CD4-positive, alpha-beta T cell treated with Interleukin-6 for 4 hours (primary cell): ENCODE measurements at places on chromosomes 7 and 10.
A peak's percentile ranks its signal among the peaks of the same experiment; 100 is the strongest.

- DNase-seq: no peak
These were observed 97.6 kb downstream of the AASS start for GRCh38 chr7:122046402-122046801.

DNA sequence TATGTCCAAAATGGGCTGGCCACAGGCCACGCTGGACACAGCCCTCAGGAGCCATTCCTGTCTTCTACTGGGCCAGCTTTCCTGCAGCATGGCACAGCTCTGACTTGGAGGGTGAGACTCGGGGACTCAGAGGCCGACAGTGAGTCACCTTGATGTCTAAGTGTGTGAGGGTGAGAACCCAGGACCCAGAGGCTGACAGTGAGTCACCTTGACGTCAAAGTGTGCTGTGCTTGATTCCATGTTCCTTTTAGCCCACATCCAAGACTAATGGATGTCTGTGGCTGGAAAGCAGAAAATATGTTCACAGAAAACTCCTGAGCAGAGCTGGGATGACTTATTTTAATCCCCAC, 6.0 kb upstream of the FAM170B start:
- DNase-seq: no peak

- DNase-seq: no peak
These were observed 4.7 kb upstream of the HIP1 start for GRCh38 chr7:75743455-75743859.

GRCh38 chr10:74738985-74739567, 87.3 kb upstream of the KAT6B start:
- DNase-seq: peak; percentile 13

DNA sequence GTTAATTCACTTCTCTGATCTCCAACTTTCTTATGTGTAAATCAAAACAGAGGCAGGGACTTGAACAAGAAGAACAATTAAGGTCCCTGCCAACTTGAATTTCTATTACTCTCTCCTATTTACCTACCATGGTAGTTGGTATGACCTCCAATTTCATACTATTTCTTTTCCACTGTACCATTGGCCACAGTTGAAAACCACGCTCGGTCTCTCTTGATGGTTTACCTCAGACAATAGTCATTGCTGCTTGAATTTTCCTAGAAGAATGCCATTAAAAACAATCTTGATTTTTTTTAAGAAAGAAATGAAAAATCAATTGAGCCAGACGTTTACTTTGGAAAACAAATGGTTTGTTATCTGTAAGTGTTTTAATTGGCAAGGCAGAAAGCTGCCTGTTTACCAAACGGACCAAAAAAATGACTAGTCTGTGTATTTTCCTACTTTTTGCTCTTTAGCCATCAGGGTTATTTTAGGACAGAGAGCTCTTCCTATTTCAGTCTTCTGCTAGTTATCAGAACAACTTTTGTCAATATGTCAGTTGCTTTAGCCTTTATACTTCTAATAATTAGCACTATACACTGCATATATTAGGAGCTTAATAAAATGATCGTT, 157.5 kb upstream of the PLXDC2 start:
- no peak for DNase-seq

DNA sequence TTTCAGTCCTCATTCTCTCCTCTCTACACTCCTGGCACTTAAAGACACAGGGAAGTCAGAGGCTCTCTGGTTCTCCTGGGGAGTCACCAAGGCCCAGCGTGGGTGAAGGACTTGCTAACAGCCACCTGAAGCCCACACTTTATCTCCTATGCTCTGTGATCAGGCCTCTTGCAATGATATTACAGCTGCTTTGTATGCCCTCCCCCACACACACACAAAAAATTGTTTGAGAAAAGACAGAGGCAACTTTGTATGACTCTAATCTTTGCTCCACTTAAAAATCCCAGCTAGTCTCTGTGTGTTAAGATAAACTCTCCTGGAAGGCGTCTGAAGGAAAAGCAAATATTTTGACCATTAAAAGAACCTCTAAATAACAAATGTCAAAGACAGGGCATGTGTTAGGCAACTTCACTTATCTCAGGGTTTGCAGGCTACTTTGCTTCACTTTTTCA, 507.2 kb downstream of the TNS3 start:
- no peak for DNase-seq

DNA sequence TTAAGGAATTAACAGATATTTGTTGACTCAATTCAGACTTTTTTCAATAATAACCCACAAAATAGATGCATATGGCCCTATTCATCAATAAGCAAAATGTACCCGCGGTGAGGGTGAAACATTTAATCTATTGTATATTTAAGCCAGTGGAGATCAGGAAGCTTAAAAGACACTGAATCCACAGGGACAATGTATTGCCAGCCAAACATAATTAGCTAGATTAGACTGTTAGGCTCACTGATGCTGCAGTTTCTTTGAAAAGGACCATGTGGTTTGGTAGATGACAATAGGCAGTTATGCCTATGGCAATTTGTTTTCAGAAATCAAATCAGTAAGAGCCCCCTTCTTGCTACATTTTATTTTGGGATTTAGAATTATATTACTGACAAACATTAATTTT, 87.3 kb upstream of the PLXDC2 start:
- DNase-seq: no peak

- DNase-seq: no peak
These were observed 21.2 kb downstream of the ZMIZ2 start for GRCh38 chr7:44769776-44770294.

DNA sequence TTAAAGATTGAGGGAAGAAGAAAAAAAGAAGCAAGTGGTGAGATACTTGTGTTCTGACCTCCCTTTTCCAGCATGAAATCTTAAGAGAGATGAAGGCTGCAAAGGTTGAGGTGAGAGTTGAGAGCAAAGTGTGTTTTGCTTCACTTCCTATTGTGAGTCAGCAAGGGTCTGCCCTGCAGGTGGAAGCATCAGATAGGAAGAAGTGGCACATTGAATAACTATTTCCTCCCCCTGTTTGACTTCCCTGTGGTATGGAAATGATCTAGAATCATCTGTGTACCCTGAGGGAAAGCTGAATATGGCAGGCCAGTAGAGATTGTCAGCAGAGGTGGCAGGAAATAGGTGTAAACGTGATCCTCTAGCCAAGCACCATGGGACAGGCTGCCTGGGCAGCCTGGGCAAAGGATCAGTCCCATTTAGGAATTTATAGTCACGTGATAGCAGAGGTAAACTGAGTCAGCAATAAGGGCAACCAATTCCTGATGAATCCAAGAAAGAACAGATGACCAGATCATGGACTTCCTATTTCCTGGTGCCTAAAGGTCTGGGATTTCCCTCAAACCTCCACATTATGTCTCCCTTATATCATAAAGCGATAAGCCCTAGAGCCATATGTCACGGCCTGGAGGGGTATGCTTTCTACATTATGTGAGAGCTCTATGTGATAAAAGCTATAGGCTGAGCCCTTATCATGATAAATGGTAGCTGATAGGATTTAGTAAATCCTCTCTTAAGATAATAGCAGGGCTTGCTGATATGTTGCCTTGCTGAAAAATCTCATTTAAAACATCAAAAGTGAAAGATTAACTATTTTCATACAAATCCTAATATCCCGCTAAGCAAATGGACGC, 287.0 kb downstream of the MDFIC start:
- no peak for DNase-seq

DNA sequence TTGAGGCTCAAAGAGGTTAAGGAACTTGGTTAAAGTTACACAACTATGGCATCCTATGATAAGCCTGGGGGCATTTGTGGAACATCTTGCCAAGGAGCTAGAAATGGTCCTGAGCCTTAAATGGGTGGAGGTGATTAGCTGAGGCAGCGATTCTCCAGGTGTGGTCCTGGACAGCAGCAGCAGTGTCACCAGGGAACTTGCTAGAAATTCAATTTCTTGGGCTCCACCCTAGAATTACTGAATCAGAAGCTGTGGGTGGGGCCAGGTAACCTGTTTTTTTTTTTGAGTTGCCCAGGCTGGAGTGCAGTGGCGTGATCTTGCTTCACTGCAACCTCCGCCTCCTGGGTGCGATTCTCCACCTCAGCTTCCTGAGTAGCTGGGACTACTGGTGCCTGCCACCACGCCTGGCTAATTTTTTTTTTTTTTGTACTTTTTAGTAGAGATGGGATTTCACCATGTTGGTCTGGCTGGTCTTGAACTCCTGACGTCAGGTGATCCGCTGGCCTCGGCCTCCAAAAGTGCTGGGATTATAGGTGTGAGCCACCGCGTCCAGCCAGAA, 13.1 kb downstream of the RPS24 start:
- no peak for DNase-seq
